GM13977 (cell line): ENCODE measurements at places on chromosomes 4 and X.

- DNase-seq: no peak
Measured at GRCh38 chr4:187666034-187666433, 329.5 kb upstream of the ZFP42 start.

GRCh38 chrX:3380603-3381002, 34.2 kb upstream of the MXRA5 start:
- DNase-seq: no peak

DNA sequence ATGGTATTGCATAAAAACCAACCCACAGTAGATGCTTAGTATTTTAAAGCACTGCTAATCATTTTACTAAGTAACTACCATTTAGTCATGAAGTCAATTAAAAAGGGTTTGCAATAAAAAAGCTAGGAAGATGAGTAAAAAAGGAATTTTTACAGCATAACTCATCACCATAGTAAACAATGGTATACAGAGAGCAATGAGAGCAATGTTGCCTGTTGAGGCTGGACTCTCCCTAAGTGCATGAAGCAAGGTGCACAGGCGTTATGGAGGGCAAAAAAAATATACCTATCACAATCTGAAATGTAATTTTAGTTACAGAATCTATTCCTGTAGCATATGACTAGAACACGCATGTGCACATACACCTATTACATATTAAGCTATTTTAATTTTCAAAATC, 129.6 kb upstream of the BMP3 start:
- no peak for DNase-seq

- no peak for DNase-seq
Measured at GRCh38 chr4:110710070-110710469, 87.2 kb upstream of the PITX2 start.

GRCh38 chr4:78061939-78062570, 4.9 kb downstream of the FRAS1 start:
- no peak for DNase-seq

DNA sequence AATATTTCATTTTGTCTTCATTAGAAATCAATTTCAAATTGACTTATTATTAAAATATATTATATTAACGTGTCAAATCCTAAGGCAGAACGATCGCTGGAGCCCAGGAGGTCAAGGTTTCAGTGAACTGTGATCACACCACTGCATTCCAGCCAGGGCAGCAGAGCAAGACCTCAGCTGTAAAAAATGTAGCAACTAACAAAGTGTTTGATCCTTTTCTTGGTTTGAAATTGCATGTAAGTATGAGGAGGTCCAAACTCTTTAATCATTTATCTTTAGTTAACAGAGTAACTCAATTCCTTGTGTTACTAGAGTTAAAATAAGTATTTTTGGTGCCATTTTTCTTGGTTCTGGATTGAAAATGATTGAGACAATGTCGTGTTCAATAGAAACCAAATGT, 1033.9 kb downstream of the NLGN4X start:
- DNase-seq: no peak

GRCh38 chr4:36854554-36854953, 390.0 kb upstream of the NWD2 start:
- DNase-seq: peak; percentile 9

GRCh38 chr4:85086721-85087120, 120.2 kb upstream of the WDFY3 start:
- no peak for DNase-seq

DNA sequence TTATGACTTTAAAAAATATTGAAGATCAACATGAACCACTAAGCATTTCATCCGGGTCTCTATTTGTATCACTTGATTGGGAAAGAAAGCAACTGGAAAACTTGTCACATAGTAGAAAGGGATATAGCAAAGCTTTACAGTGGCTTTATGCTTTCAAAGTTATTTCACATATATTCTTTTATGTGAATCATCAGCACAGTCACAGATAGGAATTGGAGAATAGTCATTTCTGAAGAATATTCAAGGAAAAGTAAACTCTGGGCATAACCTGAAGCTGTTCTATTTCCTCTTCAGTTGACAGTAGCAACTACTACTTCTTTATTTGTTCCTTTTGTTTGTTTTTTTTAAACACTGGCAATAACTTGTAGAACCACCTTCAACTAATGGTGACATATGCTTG, 50.5 kb downstream of the MND1 start:
- DNase-seq: no peak

DNA sequence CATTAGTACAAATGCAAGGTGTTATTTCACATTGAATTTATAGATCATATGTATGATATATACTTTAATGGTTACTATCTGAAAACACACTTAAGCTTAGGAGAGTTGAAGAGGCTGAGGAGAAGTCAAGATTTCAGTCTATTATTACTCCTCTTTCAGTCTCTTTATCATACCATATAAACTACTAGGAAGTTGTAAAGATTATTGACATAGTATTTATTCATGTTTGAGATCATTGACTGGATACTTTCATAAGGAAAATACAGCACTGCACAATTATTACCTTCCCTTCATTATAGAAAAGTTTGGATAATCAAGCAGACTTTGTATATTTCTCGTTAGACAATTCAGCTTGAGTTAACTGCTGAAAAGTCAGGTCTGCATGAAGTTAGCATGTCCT, 10.0 kb upstream of the SGMS2 start:
- DNase-seq: no peak

DNA sequence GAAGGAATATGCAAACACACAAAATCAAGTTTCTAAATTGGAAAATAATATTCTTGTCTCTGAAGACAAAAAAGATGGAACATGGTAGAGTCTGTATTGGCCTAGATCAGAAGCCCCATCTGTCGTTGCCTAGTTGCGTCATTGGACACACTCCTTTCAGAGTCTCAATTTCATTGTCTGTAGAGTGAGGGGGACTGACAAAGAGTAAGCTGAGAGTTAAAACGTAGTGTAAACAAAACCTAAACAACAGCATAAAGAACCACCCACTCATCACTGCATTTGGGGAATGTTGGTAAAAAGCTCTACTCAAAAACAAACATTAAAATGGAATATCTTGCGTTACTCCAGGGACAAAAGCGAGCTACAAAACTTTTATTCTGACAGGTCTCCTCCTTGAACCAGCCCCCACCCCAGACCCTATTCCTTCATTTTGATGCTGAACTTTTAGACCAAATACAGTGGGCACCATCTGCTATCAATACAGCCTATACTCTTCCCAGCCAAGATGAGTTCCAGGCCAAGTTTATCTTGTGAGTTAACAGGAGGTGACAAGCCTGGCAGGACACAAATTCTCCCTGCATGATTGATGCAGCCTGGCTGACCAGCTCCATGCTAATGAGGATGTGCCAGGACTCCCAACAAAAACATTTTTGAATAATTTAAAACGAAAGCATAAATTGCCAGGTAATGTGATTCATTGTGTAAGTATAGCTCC, 125.2 kb downstream of the COL25A1 start:
- DNase-seq: no peak

- DNase-seq: no peak
Measured at GRCh38 chr4:83216959-83217683, 67.5 kb downstream of the COQ2 start.

- DNase-seq: peak; percentile 72
Measured at GRCh38 chr4:1072830-1073446, 40.4 kb downstream of the RNF212 start.

DNA sequence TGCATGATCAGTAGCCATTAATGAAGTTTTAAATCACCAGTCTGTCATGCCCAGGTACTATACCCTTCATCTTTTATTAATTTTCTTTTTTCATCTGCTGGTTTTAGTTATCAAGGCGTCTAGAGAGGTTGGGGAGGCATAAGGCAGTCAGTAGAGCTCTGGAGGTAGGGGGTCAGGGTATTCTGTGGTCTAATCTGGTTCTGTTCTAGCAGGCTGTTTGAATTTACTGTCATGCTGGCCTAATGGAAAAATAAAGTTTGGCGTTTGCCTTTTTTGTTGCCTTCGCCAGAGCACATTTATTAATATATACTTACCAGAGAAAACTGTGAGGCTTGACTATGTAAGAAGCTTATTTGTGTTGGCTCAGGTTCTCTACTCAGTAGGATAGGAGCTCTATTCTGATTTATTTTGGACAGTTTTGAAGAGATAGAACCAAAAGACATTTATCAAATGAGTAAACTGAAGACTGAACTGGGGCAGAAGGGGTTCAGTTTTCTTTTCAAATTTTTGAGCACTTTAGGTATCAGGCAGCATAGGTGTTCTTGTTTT, 46.9 kb downstream of the TMEM131L start:
- DNase-seq: no peak

DNA sequence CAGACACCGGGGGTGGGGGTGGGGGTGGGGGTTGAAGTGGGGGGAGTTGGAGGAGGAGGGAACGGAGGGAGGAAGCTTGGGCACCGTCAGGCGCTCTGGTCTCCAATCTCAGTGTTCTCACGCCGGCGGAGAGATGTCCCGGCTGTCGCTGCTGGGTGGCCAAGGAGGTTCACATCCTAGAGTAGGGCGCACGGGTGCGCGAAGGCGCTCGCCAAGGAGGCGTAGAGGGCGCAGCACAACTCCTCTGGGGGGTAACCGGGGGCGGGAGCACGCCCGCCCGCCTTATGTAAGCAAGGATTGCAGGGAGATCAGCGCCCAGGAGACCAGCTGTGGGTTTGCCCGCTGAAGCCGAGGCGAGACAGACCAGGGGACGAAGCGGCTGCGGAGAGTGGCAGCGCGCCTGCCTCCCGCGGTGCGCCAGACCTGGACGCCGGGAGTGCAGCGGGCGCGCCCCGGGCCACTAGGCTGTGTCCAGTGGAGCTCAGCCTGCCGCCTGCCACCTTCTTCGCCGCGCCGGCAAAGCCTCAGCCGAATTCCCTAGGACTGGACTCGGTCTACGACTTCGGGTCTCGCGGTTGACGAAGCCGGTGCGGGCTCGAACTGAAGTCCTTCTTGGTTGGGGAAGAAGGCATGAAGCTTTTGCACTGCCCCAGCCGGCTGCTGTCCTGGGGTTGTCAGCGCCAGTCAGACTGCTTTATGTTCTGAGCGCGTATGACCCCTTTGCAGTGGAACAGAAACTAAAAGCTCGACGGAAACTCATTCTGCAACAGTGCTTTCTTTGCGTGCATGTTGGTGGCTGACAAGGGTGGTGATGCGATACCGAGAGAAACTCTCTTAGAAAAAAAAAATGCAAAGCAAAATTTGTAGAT, 707 bp upstream of the UNC5C start:
- peak; percentile 79 for DNase-seq

DNA sequence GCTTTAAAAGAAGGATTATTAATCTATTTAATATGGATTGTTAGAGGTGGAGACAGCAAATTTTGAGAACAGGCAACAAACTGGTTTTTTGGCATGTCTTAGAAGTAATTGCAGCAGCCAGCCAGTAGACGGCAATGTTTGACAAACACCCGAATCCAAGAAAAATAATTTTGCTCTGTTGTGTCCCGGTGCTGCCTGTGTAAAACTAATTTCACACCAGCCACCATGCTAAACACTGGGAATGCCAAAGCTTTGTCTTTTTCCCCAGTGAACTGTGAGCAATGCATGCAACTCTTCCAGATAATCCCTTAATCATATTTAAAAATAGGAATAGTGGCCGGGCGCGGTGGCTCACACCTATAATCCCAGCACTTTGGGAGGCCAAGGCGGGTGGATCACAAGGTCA, 25.9 kb downstream of the SMIM31 start:
- DNase-seq: peak; percentile 58

- DNase-seq: no peak
Measured at GRCh38 chr4:30726090-30726675, 6.0 kb downstream of the PCDH7 start.
